ENCODE measurements at places on chromosomes 13 and 19.

DNA sequence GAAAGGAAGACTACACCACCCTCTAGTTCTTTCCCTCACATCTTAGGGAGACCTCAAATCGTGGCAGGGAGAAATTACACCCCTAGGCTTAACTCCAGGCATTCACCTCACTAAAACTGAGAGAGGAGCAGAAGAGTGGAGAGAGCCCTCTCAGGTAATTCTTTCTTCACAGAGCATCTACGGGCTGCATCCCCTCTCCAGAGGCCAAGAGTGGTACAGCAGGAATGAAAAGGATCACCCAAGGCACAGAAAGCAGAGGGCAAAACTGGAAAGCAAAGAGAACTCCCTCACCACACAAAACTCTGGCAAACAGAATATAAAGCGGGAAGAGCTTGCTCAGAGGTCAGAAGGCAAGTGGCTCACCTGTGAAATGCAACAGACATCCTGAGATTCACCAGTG lies 661.2 kb downstream of the TBC1D4 start:
- DNase-seq, result no peak

- DNase-seq, result no peak
Observed at GRCh38 chr19:30536975-30537374, 164.8 kb downstream of the ZNF536 start.

- peak; percentile 71 for DNase-seq
Observed at GRCh38 chr13:29479716-29480492, 115.6 kb downstream of the SLC7A1 start.

GRCh38 chr13:106036870-106037269 lies 498.6 kb downstream of the EFNB2 start:
- no peak for DNase-seq

GRCh38 chr13:26320766-26321165 lies 66.8 kb downstream of the CDK8 start:
- DNase-seq, result no peak

GRCh38 chr13:75721307-75721706 lies 85.2 kb downstream of the LMO7 start:
- no peak for DNase-seq

GRCh38 chr13:107466326-107467099 lies 748.8 kb downstream of the LIG4 start:
- DNase-seq, result no peak

DNA sequence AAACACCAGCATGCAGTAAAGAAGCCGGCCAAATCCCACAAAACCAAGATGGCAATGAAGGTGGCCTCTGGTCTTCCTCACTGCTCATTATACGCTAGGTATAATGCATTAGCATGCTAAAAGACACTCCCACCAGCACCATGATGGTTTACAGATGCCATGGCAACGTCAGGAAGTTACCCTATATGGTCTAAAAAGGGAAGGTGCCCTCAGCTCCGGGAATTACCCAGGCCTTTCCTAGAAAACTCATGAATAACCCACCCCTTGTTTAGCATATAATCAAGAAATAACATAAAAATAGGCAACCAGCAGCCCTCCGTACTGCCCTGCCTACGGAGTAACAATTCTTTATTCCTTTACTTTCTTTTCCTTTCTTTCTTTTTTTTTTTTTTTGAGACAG lies 21.1 kb upstream of the PLEKHF1 start:
- DNase-seq, result no peak

- no peak for DNase-seq
Observed at GRCh38 chr19:54893406-54893805, 12.5 kb upstream of the NCR1 start.

- DNase-seq, result no peak
Observed at GRCh38 chr19:52670046-52670445, 31.9 kb upstream of the ZNF83 start.

- no peak for DNase-seq
Observed at GRCh38 chr19:53182202-53182601, 11.0 kb downstream of the ZNF665 start.

DNA sequence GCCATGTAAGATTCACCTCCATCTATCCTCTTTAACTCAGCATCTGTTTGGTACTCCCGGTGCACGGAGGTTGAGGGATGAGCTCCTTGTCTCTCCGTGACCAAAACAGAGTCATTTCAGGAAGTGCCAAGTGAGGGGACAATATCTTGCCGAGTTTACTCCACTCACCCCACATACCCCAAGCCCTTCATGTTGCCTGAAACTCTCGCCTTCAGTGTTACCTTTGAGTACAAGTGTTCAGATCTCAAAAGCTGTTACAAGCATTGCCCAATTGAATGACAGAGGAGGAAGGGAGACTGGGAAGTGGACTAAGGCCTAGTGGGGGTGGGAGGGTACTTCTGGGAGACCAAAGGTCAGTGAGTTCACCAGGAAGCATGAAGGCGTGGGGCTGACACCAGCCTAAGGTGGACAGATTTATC lies 6.0 kb upstream of the SIGLEC12 start:
- no peak for DNase-seq

- no peak for DNase-seq
Observed at GRCh38 chr19:6343462-6343861, 10.1 kb upstream of the ACER1 start.

- no peak for DNase-seq
Observed at GRCh38 chr19:41330946-41331678, 21.1 kb downstream of the CCDC97 start.

DNA sequence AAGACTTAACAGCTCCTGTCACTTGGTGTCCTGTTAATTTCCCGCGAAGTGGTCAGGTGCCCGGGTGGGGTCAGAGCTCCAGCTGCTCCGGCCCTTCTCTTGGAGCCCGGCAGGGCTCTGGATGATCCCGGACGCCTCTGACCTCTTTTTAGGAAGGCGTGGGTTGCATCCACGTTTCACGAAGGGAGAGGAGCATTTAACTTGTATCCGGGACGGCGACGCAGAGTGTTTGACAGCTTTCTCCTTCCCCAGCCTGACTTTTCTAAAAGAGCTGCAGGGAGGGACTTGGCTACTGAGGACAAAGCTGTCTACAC lies 656 bp downstream of the ZNF155 start:
- DNase-seq, result no peak

GRCh38 chr13:99355267-99356011 lies 48.2 kb upstream of the GPR183 start:
- DNase-seq, result no peak

- no peak for DNase-seq
Observed at GRCh38 chr19:16373532-16373931, 48.9 kb downstream of the KLF2 start.

GRCh38 chr19:51172223-51172622 lies 30.1 kb downstream of the SIGLEC7 start:
- no peak for DNase-seq

DNA sequence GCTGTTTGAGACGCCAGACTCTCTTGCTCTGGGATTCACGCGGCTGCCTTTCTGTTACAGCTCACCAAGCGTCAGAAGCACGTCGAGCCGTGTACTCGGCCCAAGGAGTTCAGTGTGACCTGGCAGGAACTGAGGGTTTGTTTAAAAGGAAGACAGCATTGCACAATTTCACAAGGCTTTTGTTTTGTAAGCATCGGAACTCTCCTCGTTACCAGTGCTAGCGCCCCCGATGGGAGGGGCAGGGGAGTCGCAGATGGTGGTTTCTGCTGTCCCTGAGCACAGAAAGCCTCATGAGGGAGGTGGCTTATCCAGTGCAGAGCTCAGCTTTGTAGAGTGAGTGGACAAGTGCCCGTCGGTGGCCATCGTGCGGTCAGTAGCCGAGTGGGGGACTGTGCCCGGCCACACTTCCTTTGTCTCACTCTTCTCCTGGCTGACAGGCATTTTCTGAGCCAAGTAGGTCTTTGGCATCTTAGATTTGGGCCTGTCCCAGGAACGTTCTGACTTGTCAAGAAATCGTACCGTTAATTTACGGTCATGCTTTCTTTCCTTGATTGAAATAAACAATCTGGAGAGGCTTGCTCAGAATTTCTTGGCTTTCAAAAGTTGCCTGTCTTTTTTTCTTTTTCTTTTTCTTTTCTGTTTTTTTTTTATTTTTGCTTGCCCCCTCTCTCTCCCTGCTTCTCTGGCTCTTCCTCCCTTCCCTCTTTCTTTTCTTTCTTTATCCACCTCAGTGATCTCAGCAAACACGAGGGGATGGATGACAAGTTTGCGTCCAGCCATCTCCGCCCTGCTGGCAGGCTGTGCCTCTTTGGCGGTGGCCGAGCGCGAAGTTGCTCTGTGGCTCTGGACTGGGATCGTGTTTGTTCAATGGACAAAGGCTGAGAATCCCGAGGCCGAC lies 7.7 kb downstream of the KDM4B start:
- DNase-seq, result peak; percentile 41

DNA sequence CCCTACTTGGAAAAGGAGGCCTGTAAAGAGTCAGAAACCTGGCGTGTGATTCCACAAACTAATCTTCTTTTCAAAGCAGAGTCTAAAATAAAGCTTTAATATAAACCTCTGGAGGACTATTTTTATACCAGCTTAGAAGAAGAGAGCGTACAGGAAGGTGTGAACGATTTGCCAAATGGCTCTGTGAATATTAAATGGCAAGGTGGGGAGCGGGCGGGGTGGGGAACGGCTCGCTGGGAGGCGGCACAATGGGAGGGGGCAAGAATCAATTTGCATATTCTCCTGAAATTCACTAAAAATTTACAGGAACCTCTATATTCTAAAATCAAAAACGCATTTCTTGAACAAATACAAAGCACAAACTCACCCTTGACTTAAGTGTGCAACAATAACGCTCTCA lies 982 bp downstream of the ZNF780B start:
- no peak for DNase-seq

- DNase-seq, result peak; percentile 96
Observed at GRCh38 chr19:2032296-2032941, 16.9 kb upstream of the BTBD2 start.

GRCh38 chr13:46181377-46181839 lies 569 bp downstream of the LCP1 start:
- DNase-seq, result no peak

- DNase-seq, result peak; percentile 28
Observed at GRCh38 chr19:27972291-27973040, 1240.5 kb downstream of the UQCRFS1 start.

DNA sequence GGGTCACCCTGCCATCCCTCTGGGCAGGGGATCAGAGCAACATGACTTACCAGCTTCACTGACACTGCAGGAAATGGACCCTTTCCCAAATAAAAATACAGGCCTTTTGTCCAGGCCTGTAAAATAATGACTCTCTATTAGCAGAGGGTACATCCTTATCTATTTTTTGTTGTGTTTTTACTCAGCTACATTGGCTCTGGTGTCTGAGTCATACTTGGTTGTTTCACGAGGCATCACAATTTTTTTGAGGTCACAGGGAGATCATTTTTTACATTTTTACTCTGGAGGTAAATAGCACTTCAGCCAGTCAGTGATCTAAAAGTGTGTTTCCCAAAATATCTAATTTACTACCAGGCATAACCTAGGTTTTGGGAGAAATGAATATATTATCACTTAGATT lies 6.9 kb upstream of the HTR2A start:
- DNase-seq, result no peak

GRCh38 chr13:33445476-33445875 lies 159.9 kb upstream of the STARD13 start:
- no peak for DNase-seq

DNA sequence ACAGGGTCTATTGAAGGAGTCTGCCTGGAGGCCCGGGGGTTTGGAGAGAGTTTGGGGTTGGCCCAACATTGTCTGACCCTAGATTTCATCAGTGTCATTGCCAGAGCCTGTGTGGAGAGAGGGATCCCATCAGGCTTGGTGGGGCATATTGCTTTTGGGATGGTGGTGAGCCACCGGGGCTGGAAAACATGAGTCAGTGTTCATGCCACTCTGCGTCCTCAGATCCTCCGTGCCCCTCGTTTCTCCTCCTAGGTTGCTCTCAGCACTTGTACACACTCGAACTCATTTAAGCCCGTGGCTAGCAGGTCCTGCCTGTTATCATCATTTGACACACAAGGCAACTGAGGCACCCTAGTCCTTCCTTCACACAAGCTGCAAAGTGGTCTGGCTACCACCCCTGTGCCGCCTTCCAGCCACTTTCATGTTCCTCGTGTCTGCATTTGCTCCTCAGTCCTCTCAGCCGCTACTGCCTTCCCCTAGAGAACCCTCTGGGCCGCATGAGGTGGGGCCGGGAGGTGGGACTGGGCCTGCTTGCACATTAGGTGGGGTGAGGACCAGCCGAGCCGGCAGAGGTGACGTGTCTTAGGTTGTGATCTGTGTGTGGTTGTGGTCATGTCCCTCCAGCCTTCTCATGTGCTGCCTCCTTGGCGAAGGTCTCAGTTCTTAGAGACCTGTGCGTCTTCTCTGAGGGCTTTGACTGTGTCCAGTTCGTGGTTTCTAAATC lies 3.6 kb downstream of the NACC1 start:
- no peak for DNase-seq

DNA sequence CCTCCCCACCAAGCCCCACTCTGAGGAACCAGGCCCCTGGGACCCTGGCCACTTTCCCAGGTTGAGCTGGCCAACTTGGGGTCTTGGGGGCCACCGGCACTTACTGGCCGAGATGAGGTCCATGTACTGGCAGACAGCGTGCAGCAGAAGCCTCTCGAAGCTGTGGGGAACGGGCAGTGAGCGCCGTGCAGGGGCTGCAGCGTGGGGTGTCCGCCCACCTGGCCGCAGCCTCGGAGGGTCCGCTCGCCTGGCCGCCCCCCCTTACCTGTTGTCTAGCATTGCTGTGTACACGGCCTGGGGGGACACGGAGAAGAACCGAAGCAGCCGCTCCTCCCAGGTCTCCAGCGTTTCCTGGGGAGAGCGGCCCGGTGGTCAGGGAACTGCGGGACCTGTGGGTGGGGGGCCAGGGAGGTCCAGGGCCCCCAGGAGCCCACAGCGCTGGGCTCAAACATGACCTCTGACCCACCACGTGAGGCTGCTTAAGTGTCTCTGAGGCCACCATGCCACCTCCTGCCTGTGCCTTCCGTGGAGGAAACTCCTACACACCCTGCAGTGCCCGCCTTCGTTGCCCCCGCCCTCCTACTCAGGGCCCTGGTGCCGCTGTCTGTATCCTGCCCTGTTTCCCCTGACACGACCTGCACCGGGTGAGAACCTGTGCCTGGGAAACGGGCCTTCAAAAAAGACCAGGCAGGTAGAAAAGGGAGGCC lies 6.2 kb downstream of the RNU6-9 start:
- no peak for DNase-seq

GRCh38 chr13:106597186-106597585 lies 29.2 kb upstream of the ARGLU1 start:
- DNase-seq, result no peak

GRCh38 chr19:991174-991931 lies 7.2 kb downstream of the WDR18 start:
- DNase-seq, result no peak

DNA sequence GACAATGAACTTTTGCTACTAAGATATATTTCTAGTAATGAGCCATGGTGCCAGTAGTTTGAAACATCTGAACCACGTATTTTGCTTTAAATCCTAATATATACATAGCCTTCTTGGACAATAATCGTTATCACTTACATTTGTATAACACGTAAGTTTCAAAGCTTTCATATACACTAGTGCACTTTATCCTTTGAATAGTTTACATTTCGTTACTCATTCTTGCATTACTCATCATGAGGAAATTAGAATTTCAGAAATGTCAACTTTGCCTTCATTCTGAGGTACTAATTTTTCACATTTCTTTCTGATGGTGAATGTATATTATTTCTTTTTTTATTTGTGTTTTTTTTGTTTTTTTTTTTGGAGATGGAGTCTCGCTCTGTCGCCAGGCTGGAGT lies 5.8 kb downstream of the KBTBD7 start:
- DNase-seq, result no peak

GRCh38 chr13:30702006-30702405 lies 33.3 kb upstream of the ALOX5AP start:
- DNase-seq, result no peak

- no peak for DNase-seq
Observed at GRCh38 chr19:41744850-41745249, 10.5 kb upstream of the CEACAM6 start.

Measured in NCI-H2029 (cell line).